ENCODE measurements at places on chromosomes 11 and 22.

DNA sequence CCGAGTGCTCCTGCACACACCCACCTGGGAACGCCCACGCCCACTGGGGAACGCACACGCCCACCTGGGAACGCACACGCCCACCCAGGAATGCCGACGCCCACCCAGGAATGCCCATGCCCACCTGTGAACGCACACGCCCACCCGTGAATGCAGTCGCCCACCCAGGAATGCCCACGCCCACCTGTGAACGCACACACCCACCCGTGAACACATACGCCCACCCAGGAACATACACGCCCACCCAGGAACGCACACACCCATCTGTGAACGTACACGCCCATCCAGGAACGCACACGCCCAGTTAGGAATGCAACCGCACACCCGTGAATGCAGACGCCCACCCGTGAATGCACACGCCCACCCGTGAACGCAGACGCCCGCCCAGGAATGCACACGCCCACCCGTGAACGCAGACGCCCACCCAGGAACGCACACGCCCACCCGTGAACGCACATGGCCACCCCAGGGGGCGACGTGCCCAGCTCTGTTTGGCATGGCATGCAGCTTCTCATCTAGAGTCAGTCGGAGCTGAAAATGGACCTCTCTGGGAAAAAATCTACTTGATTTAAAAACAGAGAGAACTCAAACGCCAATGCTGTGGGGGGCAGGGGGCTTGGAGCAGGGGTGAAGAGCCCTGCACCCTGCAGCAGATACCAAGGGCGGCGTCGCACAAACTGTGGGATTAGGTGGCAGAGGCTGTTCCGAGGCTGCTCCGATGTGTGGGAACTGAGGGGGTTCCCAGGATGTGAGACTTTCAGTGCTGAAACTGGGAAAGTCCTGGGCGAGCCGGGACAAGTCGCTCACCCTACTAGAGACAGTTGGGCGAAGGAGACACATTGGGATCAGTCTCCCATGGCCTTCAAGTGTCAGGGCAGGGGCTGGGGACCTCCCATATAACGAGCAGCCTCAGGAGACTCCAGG, 83.3 kb downstream of the MYEOV start:
- no peak for DNase-seq

- no peak for DNase-seq
Measured at GRCh38 chr22:49137206-49137840, 690.4 kb downstream of the BRD1 start.

DNA sequence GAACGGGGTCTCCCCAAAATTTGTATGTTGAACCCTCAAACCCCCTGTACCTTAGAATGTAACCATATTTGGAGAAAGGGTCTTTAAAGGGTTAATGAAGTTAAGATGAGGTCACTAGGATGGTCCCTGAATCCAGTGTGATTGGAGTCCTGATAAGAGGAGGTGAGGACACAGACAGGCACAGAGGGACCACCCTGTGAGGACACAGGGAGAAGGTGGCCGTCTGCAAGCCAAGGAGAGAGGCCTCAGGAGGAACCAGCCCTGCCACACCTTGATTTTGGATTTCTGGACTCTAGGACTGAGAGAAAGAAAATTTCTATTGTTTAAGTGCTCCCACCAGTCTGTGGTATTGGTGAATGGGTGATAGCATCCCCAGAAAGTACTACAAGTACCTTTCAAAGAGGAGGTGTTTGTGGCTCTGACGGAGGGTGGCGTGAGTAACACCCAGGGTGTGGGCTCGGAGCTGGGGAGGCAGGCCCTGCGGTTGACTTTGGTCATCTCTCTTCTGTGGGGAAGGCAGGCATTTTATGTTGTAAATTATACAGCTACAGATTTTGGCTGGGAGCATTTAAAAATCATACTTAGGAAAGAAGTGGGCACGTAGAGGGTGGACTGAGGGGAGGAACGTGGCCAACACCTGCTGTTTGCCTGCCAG, 13.8 kb downstream of the MRGPRF start:
- DNase-seq = no peak

- no peak for DNase-seq
Measured at GRCh38 chr11:48384670-48385069, 18.4 kb upstream of the OR4C5 start.

- DNase-seq = no peak
Measured at GRCh38 chr11:92211576-92212167, 12.9 kb upstream of the FAT3 start.

- no peak for DNase-seq
Measured at GRCh38 chr11:106551744-106552673, 466.3 kb downstream of the GUCY1A2 start.

DNA sequence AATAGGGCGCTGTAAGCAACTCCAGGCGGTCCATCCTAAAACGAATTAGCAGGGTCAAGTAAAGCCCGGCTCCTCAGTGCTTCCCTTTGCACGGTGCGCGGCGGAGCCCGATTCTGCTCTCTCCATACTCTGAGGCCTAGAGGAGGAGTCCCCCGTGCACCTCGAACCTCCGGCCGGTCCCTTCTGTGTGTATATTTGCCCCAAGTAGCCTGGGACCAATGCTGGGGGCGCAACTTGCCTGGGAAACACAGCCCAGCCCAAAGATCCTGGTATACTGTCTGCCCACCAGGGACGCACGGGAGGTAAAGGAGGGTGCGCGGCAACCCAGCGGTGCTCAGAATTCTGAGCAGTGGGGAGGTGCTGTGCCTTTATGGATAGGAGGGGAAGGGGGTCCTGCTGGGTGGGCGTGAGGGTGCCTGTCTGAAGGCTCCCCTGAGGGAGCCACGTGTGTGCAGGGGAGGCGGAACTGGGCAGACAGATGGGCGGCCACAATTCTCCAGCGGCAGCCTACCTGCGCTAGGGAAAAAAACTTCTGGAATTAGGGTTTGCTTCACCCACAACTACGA, 4.8 kb upstream of the TBX1 start:
- DNase-seq = no peak

GRCh38 chr11:35619116-35619854, 1.0 kb downstream of the FJX1 start:
- no peak for DNase-seq

GRCh38 chr11:66126064-66126463, 56.0 kb downstream of the PACS1 start:
- no peak for DNase-seq

DNA sequence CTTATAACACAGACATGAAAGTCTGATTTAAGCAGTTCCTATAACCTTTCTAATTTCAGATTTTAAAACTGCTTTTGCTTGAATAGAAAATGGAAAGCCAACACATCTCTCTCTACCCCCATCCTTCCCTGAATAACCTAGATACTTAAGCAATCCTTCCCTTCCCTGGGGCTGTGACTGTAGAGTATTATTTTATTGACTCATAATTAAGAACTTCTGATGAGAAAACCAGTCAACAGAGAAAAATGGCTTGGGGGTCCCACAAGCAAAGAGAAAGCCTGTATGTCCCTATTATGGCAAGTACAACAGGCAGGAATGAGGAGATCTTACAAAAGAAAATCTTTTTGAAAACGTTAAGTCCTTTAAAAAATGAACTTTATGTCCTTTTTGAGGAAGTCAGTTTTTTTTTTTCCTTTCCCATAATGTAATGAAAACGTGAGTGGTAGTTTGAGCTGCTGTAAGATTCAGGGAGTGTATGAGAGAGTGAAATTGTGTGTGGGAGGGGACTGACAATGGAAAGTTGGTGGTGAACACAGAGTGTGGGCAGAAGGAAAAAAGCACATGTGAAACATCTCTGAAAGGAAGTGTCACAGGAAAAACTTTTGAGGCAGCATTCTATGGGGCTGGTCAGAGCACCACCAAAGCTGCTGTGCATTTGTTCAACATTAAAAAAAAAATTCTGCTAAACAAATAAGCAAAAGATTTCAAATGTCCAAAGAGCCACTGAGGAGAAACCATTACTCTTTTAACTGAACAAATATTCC, 154.6 kb downstream of the MAML2 start:
- no peak for DNase-seq

DNA sequence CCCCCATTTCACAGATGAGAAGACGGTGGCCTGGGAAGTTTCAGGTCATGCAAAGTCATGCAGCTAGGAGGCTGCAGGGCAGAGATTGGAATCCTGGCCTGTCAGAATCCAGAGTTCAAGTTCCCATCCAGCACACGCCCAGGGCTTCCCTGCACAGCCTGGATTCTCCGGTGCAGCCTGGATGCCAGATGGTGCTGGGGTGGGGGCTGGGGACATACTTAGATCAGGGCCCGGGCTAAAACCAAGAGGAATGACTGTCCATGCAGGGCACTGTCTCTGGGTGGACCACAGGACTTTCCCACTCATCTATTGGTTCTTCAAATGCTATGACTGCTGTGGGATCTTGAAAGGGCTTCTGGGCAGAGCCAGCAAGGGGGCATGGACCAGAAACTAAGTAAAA, 24.6 kb downstream of the LMO1 start:
- DNase-seq = no peak

DNA sequence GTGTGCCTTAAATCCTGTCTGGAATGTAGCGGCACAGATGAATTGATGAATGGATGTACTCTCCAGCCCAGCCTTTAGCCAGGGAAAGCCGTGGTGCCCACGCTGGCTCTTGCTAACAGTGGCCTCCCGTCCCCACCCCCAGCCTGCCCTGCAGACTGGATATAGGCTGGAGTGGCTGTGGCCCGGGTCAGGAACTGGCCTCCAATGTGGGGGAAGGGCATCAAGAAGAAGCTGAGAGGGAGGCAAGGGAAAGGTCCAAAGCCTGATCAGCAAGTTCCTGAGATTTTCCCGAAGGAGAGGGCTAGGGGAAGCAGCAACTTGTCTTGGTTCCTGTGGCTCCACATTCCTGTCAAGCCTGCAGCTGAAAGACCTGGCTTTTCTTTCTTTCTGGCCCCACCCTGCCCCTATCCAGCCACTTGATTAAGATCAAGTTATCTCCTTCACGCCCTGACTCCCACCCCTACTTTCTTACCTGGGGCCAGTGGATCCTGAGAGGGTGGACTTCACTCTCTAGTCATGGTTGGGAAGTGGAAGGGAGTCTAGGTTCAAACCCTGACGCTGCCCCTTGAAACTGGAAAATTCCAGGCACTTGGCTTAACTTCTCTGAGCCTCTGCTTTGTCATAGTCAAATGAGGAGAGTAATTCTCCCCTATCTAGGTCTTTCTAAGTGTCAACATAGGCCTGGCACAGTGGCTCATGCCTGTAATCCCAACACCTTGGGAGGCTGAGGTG, 11.0 kb upstream of the MICALL1 start:
- no peak for DNase-seq

DNA sequence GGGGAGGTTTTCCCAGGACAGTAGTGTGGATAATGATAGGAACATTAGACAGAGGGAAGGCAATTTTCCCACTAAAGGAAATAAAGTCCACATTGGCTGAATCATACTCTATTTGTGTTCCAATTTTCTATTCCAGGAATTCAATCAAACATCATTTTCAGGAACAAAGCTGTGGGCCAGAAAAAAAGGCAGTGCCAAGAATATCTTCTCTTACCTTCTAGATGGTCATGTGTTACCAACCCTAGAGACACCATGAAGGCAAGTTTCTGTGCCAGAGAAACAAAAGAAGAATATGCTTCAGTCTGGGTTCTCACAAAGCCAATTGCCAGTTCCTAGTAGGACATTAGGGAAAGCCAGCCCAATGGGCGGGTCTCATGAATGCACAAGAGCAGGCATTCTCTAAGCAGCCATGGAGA, 27.5 kb downstream of the LARGE2 start:
- no peak for DNase-seq

DNA sequence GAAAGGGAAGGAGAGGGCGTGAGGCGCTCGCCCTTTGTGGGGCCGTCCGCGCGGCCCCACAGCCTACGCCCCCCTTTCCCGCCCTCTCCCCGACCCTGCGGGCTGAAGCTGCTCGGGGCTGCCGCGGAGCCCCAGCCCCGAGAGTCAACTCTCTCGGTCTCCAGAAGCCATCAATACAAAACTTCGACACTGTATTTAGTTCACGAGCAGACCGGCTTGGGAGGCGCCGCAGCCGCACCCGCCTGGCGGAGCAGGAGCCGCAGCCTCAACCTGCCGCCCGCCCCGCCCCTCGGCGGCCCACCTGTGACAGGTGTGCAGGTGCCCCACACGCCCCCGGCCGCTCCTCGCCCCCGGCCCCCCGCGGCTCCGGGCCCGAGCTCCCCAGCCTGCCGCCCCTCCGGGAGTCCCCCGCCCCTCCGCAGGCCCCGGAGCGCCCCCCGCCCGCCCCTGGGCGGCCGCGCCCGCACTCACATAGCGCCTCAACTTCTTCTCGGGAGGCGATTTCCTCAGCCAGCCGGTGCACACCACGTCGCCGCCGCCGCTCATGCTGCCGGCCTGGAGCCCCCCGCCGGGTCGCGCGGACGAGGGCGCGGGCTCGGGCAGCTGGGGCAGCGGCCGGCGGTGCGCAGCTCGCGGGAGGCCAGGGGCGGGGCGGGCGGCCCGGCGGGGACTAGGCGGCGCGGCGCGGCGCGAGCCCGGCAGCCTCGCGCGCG, at the start of gene GAB2:
Gene GAB2 (minus strand): TSS at position 646 of the 713 bp plus-strand sequence. CDS start 100 bp downstream, at position 546.
- no peak for DNase-seq

DNA sequence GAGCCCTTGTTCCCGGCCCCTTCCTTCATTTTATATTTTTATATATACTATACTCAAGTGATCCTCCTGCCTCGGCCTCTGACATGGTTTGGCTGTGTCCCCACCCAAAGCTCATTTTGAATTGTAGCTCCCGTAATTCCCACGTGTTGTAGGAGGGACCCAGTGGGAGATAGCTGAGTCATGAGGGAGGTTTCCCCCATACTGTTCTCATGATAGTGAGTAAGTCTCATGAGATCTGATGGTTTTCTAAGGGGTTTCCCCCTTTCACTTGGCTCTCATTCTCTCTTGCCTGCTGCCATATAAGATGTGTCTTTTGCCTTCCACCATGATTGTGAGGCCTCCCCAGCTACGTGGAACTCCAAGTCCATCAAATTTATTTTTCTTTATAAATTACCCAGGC, 7.2 kb upstream of the ZNF280A start:
- no peak for DNase-seq

- no peak for DNase-seq
Measured at GRCh38 chr11:24793479-24793878, 296.6 kb downstream of the LUZP2 start.

- DNase-seq = no peak
Measured at GRCh38 chr11:119377112-119377901, 4.2 kb downstream of the USP2 start.

DNA sequence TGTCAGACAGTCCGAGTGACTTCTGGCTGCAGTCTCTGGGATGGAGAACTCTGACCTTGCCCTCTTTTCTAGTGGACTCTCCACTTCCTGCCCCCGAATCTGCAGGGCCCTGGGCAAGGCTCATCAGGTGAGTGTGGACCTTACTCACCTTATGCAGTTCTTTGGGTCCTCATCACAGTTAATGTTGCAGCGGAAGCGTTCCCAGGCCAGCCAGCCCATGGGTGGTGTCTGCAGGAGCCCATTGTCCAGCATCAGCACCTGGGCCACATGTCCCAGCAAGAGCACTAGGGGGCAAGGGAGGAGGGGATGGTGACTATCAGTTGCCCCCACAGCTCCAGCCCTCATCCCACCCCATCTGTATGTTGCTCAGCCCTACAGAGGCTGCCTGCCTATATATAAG, 2.3 kb downstream of the NAGA start:
- no peak for DNase-seq

- DNase-seq = no peak
Measured at GRCh38 chr11:3972431-3972830, 117.0 kb downstream of the STIM1 start.

DNA sequence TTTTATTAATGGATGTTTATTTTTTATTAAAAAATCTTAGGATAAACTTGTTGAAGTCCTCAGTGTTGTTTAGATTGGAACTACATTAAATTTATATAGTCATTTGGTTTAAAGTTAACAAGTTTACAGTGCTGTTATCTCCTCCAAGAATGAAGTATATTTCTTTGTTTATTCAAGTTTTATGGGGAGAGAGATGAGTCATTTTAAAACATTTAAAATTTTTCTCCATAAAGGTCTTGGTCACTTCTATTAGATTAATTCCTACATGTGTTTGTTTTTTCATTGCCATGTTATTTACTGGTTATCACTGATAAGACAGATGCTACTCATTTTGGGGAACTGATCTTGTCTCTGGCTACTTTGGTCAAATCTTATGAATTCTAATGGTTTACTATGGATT, 429.6 kb downstream of the METTL15 start:
- peak; percentile 67 for DNase-seq

Data from LNCaP clone FGC (cell line).